Stimulated activated CD8-positive, alpha-beta memory T cell treated with anti-CD3 and anti-CD28 coated beads, Interleukin-4, amount 100 ng/mL, for 1 hour (primary cell): ENCODE measurements at places on chromosomes 3 and 15.

DNA sequence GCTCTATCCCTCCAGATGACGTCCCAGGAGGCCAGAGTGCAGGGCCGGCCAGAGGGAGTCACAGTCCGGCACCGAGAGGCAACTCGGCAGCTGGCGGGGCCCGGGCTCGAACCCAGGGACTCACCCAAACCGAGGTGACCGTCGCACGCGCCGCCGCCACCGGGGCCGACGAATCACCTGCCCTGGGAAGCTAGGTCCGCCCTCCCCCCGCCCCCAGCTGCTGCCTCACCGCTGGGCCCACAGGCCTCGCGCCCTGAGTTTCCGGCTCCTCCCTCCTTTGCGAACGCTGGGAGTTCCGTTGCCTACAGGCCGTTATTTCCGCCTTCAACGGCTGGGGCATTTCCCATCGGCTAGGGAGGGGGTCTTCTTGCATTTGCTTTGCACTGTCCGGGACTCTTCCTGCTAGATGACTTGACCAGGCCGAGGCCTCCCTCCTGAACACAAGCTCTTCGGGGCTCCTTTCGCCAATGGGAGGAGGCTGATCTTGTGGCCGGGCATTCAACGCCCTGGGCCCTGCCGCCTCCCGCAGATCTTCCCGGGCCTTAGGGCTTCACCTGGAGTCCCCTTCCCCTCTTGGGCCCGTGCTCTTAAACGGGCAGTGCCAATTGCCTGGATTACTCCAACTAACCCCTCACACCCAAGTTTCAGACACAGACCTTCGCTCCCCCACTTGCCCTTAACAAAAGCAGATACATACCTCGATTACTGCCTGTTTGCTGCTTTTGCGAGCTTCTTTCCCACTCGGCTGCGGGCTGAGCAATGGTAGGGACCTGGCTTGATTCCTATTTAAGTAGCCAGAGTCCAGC is at the start of gene SNUPN:
SNUPN (minus strand) TSS at position 184 of the 806 bp plus-strand sequence. CDS start 4,674 bp downstream, outside the sequence.
- DNase-seq: peak; percentile 88

- DNase-seq: no peak
These were observed 7.8 kb downstream of the LINGO1 start for GRCh38 chr15:77624868-77625267.

DNA sequence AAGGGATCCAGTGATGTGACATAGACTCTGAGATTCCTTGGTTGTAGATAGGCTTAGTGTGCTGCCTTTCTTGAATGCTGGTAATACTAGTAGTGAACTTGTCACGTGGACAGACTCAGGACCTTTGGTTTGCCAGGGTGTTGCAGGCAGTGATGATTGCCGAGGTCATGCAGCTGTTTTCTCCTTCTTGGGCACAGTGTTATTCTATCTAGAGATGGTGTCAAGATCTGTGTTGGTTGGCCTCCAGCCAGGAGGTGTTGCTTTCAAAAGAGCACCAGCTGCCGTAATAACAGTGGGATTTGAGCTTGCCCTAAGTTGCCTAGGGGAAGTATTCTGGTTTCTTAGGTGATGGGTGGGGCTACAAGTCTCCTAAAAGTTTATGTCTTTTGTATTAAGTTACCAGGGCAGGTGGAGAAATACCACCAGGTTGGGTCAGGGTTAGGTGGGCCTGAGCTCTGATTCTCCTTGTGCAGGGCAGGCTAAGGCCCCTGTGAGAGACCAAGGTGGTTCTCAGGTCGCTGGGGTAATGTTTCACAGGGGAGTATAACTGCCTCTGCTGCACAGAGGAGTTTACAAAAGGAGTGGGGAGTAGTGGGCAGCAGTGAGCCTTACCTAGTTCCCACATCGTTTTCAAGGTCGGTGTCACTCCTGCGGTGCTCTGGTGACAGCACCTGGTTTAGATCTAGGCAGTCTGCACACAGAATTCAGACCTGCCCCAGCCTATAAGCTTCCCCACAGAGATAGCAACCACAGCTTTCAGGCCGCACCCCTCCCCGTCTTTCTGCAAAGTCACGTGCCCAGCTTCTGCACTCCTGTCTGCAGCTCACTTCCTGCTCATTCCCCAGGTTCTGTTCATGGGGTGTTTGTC is 350.3 kb downstream of the DOCK3 start:
- peak; percentile 31 for DNase-seq

DNA sequence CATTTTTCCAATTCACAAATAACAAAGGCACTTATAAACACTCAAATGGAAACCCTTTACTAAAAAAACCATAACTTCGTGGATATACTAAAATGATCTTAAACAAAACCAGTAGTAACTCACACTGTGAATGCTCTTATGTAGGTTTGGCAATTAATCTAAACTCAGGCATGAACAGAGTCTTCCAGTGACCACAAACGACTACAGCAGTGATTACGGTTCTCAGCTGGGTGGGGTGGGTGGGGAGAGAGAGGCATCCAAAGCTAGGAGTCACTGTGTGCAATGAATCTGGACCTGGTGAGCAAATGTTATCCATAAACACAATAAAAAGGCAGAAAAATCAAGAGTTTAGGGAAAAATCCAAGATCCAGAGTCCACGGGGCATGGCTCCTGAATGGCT is 21.3 kb downstream of the SLC12A8 start:
- no peak for DNase-seq

DNA sequence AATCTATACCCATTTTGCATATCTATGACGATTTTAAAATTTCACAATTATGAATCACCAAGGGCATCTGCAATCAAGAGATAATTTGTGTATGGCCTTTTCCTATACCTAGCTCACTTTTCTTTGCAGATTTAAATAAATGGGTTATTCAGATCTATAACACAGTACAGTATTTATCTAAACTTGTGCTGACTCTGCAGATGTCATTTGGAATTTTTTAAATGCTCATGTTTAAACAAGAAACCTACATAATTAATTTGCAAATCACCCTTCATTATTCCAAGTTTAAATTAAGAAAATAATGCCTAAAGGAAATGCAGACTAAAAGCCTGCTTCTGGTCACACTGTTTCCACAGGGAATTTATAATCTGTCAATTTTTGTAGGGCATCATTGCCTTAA is 284.2 kb downstream of the SI start:
- DNase-seq: no peak

DNA sequence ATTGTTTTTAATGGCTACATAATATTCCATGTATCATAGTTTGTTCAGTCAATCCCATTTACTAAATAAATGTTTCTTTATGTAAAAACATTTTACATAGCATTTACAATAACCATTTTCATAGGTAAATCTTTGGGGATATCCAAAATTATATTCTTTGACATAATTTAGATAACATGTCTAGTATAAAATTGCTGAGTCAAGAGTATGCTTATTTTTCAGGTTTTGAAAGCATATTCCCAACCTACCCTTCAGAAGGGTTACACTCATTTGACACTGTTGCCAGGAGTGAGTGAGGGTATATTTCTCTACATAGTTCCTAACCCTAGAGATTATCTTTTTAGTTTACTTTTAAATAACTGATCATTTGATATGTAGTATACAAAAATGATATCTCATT is 84.6 kb upstream of the ADAMTSL3 start:
- no peak for DNase-seq

DNA sequence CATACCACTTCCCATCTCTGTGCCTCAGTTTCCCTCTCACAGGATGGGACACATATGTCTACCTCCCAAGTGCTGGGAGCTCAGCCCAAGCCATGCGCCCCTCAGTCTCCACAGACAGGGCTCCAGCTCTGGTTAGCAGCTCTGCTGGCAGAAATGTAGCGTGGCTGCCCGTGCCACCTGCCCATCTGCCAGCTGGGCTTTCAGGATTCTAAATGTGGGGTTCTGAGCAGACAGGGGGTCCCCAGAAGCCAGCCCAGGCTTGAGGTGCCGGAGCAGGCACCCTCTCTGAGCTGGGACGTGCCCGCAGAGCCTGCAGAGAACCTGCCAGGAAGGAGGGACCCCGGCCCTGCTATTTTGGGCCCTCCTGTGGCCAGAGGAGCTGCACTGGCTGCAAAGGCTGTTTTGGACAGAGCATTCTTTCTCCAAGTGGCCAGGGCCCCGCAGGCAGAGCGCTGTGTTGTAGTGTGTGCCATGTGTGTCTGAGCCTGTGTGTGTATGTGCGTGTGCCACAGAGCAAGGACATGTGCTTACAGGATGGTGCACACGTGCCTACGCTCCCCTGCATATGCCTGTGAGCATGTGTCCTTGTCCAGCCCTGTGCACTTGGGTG is 31.7 kb downstream of the PSTPIP1 start:
- DNase-seq: no peak

DNA sequence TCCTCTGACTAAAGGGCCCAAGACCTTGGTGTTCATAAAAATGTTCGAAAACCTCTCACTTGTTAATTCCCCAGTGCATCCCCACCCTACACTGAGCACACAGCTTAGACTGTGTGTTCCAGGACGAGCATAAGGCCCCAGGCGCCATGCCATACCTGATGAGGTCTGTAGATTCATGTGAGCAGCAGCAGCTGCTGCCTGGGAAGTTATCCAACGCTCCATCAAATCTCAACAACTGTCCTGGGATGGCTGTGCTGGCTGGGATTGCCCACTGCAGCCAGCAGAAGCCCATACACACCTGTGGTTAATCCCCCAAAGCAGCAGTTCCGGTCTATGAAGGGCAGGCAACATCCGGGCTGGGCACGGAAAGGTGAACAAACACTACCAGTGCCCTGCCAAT is 391.2 kb downstream of the IL20RB start:
- no peak for DNase-seq

GRCh38 chr3:172617976-172618375 is 92.9 kb downstream of the NCEH1 start:
- DNase-seq: no peak

DNA sequence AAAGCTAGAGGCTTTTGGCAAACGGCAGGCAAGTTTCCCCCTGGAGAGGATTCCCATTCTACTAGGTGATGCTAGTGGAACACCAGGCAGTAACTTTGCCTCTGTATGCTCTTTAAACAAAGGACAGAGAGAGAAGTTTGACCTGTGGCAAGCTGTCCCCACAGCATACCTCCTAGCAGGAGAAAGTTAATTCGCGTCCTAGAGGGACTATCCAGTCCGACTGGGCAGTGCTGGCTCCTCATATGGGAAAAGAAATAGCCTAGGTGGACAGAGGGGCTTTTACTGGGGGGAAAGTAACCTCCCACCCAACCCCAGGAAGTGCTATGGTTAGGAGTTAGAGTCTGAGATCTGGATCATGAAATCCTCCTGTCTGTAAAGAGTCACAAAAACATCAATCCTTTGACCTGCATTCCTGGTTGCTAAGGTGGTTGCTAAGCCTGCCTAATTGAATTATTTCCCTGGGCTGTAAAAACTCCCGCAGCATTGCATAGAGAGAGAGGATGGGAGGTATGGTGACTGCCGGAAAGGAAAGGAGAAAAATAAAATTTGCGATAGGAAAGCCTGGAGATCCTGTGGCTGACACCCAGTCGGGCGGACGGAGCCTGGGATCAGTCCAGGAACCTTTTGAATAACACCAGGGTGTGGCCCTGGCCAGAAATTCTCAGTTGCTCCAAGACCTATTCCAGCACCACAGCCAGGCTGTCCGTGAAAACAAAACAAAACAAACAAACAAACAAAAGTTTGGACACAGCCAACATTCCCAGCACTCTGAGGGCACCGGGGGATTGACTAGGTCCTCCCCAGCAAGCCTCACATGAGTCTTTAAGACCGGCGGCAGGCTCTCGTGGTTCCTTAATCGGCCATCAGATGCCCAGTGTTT is 67.7 kb upstream of the ATP11B start:
- no peak for DNase-seq

- no peak for DNase-seq
These were observed 27.1 kb upstream of the LACTB start for GRCh38 chr15:63094495-63094931.

- DNase-seq: peak; percentile 5
These were observed 89.5 kb upstream of the ATP2B2 start for GRCh38 chr3:10594915-10595314.

GRCh38 chr3:82194870-82195269 is 433.4 kb upstream of the GBE1 start:
- DNase-seq: no peak

- DNase-seq: no peak
These were observed 115.7 kb downstream of the MBNL1 start for GRCh38 chr3:152384412-152384811.

GRCh38 chr3:129315223-129315997 is 36.7 kb downstream of the HMCES start:
- DNase-seq: no peak

- DNase-seq: no peak
These were observed 51.9 kb downstream of the BBX start for GRCh38 chr3:107574650-107575049.

DNA sequence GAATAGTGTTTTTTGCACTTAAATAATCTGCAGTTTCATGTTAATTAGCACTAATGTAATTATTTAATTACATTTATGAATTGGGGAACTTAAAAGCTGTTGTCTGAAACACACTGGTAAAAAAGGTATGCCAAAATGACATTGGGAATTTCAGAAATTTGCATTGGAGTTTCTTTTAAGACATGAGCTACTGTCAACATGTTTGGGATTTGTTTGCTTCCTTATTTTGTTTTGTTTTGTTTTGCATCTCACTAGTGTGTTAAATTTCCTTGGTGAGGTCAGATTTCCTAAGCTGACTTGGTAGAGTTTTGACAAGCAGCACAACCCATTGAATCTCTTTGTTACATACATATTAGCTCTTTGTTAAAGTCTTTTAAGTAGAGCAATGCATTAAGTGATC is 119.4 kb downstream of the IQCH start:
- DNase-seq: no peak

DNA sequence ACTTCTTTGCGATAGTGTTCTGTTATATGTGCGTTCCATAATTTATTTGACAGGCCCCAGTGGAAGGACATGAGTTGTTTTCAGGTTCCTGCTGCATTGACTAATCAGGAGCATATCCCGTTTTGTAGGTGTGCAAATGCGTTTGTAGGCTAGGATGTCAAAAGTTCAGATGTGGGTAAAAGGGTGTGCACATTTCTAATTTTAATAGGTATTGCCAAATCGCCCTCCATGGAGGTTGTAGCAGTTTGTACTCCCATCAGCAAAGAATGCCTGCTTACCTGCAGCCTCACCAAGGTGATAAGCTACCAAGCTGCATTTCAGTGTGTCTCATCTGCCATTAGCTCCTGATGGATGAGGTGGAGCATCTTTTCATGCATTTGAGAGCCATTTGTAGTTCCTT is 36.3 kb downstream of the KLF13 start:
- no peak for DNase-seq

DNA sequence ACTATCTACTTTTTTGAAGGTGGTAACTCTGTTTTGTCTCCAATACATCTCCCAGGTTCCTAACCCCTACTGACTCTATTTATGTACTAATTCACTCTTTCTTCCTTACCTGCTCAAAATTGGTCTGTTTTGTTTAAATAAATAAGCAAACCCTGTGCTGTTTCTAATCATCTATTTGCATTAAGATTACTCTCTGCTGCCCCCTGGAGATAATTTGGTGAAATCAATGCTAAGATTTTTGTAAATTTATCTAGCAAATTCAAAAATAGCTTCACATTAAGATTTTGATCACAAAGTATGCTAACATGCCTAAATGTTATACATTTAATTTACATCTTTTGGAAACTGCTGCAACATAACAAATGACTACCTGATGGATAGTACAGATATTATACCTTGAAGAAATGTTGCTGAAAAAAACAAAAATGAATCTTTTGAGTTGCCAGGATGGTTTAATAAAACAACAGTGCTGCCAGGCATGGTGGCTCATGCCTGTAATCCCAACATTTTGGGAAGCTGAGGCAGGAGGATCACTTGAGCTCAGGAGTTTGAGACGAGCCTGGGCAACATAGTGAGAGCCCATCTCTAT is 4.4 kb upstream of the CD200R1 start:
- DNase-seq: no peak

GRCh38 chr15:26157081-26157480 is 294.0 kb upstream of the ATP10A start:
- no peak for DNase-seq

- no peak for DNase-seq
These were observed 3.6 kb upstream of the EIF4E3 start for GRCh38 chr3:71728632-71729342.
